Osteoblast (primary cell): ENCODE measurements at places on chromosomes 6 and 20.

GRCh38 chr6:7730001-7730783 is 4.3 kb downstream of the BMP6 start:
- H3K4me1 ChIP-seq, result peaks cover 36% of the 10 kb centered on the region
- no peak overlapping the region for H3K4me3 ChIP-seq
- H3K36me3 ChIP-seq, result no peaks in the 10 kb centered on the region
- peaks cover 6% of the 10 kb centered on the region for H3K27me3 ChIP-seq
- peak; percentile 87 for DNase-seq

DNA sequence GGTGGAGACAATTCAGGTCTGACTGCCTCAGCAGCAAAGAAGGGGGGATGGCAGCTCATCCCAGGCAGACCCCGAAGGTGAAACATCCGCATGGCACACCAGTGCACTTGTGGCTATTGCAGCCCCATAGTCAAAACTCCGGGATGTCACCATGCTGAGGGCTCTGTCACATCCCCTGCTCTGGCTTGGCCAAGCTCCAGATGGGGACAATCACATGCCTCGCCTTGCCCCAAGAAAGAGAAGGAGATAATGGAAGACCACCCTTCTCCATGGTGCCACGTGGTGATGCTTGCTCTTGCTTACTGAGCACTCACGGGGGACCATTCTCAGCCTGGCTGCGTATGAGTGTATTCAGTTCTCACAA is 60.2 kb downstream of the RBM38 start:
- no peak overlapping the region for H3K4me3 ChIP-seq
- no peaks in the 10 kb centered on the region for H3K4me1 ChIP-seq
- no peak overlapping the region for H3K27ac ChIP-seq

DNA sequence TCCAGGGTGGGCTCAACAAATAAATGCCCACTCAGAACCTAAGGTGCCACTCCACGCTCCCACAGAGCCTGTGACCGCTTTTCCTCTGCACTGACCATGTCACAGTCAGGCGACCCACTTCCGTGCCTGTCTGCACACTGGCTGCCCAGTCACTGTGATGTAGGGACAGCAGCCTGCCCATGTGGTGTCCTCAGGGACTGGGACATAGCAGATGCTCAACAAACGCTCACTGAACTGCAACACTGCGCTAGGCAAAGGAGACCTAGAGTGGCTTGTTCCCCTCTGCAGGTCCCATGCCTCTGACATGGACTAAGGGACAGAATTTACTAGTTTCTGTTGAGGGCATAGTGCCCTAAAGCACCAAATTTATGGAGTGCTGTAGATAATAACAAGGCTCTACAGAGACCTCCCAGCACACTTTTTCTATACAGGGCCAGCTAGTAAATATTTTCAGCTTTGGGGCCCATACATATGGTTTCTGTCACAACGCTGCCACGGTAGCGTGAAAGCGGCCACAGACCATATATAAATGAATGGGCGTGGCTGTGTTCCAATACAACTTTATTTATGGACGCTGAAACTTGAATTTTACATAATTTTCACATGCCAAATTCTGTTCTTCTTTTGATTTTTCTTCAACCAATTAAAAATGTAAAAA is 57.8 kb upstream of the MRPS10 start:
- peaks cover 30% of the 10 kb centered on the region for H3K4me1 ChIP-seq
- peak; percentile 4 for DNase-seq
- no peak overlapping the region for H3K27ac ChIP-seq
- H3K27me3 ChIP-seq, result no peaks in the 10 kb centered on the region
- H3K4me3 ChIP-seq, result no peak overlapping the region

DNA sequence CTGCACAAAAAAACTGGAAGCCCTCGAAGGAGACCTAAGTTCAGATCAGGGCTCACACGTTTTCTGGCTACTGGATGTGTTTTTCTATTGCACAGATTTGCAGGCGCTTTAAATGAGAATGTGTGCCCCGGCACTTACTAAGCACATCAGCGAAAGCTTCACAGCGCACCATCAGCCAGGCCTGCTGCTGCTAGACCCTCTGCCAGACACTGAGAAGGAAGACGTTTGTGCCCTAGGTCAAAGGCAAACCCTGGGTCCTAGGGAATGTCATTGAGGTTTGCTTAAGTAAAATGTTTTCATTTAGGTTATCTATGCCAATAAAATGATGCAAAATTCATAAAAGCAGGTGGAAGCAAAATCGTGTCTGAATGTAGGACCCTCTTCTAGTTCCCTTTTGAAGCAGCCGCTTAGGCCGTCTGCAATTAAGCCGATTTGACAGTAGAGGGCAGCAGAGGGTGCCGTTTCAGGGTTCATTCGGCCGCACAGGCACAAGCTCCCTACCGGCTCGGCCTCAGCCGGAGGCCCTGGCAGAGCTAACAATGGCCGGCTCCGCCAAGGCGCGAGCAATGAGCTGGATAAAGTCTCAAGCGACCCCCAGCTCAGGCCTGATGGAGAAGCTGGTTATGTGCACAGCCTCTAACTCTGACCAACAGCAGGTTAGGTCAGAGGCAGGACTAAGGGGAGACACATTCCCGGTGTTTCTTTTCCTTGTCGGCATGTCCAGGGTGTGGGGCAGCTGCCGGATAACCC is 107.2 kb upstream of the FOXA2 start:
- H3K27me3 ChIP-seq, result no peaks in the 10 kb centered on the region
- DNase-seq, result peak; percentile 90
- no peaks in the 10 kb centered on the region for H3K36me3 ChIP-seq
- no peak overlapping the region for H3K27ac ChIP-seq
- H3K4me3 ChIP-seq, result peak overlapping the region; percentile 45
